Midbrain (tissue), 1 donor: ENCODE measurements at places on chromosomes 3 and 15.

DNA sequence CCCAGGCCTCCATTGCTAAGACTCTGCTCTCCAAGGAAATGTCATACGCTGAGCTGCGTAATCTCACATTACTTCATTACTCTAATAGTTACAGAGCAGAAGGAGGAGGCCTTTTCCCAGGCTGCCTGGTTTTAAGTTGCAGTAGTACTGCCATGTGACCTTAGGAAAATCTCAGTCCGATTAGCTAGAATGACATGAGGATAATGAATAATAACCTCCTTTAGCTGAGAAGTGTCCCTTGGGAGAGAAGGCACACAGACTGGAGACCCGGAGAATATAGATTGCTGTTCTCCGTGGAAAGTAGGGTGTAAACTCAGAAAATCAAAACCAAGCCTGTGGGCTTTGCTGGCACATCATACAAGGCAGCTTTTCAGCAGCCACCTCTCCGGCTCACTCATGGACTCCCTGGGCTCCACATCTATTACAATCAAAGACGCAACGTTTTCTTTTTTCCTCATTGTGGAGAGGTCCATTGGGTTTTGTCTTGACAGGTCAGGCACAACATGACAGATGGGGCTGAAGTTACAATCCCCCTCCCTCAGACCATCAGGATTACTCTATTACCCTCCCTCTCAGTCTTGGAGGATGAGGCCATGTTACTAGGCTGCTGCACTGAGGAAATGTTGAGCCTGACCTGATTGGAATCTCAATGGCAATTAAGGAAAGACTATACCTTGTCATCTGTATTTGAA is 134.8 kb upstream of the MB21D2 start:
- DNase-seq, result no peak

DNA sequence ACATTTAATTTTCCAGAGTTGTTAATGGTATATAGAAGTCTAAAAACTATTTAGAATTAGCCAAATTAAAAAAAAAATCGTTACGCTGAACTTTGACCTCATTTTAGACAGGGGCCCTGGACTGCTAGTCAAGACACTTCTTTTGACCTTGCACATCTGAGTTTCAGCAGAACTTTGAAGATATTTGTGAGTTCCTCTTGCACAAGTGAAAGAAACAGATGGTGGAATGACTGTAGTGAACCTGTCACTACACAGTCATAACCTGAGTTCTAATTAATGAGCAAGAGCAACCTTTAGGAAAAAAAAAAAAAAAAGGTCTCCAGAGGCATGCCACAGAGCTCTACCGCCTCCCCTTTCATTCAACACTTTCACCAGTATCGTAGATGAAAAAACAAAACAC is 5.3 kb downstream of the MYO5C start:
- DNase-seq, result no peak

DNA sequence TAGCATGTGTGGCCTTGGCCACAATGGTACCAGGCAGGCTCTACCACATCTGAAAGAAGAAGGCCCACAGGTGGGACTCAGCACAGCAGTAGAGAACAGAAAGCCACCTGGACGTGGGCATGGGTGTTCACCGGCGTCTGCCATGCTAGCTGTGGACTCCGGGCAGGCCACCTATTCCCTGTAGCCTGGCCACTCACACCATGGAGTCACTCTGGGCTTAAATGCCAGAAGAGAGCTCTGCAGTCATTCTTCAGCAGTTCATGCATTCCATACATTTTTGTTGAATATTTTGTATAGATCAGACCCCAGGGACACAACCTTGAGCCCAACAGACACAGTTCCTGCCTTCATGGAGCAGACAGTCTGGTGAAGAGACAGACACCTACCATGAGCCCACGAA is 138.6 kb downstream of the SRGAP3 start:
- DNase-seq, result no peak

DNA sequence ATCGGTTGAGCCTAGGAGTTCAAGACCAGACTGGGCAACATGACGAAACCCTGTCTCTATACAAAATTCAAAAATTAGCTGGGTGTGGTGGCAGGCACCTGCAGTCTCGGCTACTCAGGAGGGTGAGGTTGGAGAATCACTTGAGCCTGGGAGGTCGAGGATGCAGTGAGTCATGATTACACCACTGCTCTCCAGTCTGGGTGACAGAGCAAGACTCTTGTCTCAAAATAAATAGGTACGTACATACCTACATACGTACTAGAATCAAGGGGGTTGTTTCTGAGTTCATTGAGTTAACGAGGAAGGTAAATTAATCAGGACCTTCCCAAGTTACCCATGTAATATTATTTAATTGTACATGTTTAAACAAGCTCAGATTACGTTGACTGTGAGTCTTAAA is 97.5 kb downstream of the CHL1 start:
- DNase-seq, result no peak

DNA sequence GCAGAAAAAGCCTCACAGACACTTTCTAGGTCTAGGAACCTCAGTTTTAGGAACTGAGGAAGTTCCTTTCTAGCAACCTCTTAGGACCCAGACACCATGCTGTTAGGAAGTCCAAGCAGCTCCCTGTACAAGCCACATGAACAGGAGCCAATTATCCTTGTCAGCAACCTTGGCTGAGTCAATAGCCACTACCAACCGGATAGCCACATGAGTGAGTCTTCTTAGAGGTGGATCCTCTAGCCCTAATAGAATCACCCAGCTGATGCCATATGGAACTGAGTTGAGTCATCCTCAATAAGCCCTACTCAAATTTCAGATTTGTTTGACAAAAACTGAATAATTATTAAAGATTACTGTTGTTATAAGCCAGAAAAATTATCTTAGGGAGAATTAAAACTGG is 256.2 kb downstream of the NLGN1 start:
- no peak for DNase-seq

- DNase-seq, result no peak
These were observed 164.1 kb upstream of the CHRNA7 start for GRCh38 chr15:31866248-31866647.

GRCh38 chr3:136858381-136858780 is 3.6 kb upstream of the NCK1 start:
- peak; percentile 25 for DNase-seq

GRCh38 chr3:188520466-188520865 is 366.5 kb downstream of the LPP start:
- no peak for DNase-seq

- DNase-seq, result no peak
These were observed 136.5 kb downstream of the CPNE4 start for GRCh38 chr3:131898346-131898745.

DNA sequence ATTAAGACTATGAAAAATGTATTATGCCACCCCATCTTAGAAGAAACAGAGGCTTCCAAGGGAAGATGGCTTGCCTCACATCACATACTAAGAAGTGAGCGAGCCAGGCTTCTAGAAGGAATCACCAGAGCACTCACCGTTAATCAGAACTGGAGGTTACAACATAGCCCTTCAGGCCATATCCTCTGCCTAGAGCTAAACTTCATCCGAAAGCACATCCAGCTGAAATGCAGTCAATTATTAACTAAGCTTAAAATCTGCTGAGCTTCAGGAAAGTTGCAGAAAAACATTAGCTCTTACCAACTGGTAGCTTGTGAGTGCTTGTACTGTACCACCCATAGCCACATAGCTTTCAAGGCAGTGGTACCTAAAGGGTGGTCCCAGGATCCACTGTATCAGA is 483.2 kb downstream of the TBL1XR1 start:
- DNase-seq, result no peak

DNA sequence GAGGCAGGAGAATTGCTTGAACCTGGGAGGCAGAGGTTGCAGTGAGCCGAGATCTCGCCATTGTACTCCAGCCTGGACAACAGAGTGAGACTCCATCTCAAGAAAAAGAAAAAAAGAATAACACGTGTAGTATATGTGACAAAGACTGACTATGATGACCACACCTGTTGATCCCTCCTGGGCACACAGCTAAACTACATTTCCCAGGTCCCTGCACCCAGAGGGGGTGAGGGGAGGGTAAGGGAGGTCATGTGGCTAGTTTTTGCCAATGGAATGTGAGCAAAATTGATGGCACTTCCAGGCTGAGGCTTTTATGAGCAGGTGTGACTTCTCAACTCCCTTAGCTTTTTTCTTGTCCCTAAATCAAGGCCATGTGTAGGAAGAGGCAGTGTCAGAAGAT is 58.2 kb downstream of the KLHL6 start:
- DNase-seq, result no peak

DNA sequence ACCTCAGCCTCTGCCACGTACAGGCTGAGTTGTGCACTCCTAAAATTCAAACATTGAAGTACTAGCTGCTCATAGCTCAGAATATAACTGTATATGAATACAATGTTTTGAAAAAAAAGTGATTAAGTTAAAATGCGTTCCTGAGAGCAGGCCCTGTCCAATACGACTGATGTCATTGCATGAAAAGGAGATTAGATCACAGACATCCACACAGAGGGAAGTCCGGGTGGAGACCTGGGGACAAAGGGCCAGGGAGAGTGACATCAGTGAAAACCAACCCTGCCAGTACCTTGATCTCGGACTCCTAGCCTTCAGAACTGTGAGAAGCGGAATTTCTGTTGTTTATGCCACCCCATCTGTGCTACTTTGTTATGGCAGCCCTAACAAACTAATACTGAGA is 311.4 kb upstream of the NR2F2 start:
- DNase-seq, result no peak

DNA sequence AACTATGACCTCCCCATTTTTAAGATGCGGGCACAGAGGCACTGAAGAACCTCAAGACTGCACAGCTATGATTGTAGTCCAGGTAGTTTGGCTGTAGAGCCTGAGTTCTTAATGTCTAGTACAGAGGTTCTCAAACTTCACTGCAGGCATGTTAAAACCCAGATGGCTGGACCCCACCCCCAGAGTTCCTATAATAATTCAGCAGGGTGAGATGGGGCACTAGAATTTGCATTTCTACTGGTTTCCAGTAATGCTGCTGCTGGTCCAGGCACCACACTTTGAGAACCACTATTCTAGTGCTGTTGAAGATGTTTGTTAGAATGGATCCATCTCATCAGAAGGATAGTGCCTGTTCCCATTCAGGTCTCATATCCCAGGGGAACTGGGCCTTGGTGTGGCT is 274.9 kb downstream of the ABHD5 start:
- DNase-seq, result no peak
